ENCODE measurements at places on chromosomes 12 and 14.

GRCh38 chr14:65937079-65937959 is 524.8 kb downstream of the FUT8 start:
- no peak for DNase-seq

GRCh38 chr12:51247523-51248206 is 9.0 kb downstream of the DAZAP2 start:
- no peak for DNase-seq

- no peak for DNase-seq
Measured at GRCh38 chr14:105855893-105856675, 329.7 kb downstream of the TMEM121 start.

- no peak for DNase-seq
Measured at GRCh38 chr12:76595056-76595455, 35.5 kb upstream of the OSBPL8 start.

GRCh38 chr14:68340262-68340661 is 452.6 kb downstream of the ZFP36L1 start:
- no peak for DNase-seq

All from NCI-H524 (cell line).